ENCODE measurements at places on chromosomes 2 and 18.

- DNase-seq, result no peak
These were observed 77.0 kb upstream of the UBXN4 start for GRCh38 chr2:135664623-135665068.

DNA sequence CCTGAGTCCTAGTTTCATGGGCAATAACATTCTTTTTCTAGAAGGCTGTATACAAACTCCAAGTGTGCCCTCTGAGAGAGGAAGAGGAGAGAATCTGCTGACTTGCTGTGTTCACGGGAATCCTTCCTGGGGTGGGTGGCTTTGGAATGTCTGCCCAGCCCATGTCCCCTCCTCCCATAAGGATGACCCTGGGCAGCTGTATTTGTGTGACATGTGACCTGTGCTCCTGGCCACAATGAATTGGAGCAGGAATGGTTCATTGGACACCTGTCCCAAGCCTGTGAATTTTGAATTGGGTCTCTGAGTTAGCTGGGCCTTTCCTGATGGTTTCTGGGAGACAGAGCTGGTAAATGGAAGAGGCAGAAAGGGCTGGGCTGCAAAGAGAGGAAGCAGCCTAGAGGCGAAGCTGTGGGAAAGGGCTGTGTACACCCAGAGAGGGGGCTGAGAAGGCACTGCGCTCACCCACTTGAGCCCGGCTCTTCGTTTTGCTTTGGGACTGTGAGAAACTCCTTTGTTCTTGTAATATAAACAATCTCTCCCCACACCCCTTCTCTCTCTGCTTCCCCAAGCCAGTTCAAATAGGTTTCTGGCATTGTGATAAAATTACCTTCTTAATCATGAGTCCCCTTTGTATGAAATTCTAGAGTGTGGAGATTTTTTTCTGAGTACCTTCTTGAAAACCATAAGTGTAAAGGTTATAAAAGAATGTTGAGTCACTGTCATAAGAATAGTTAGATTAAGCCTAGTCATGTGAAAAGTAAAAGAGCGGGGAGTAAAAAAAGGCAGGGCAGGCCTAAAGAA lies 49.8 kb downstream of the SLC4A5 start:
- no peak for DNase-seq

- no peak for DNase-seq
These were observed 96.3 kb upstream of the TMEM18 start for GRCh38 chr2:773256-774160.

- no peak for DNase-seq
These were observed 30.6 kb downstream of the ADRA2B start for GRCh38 chr2:96085541-96086355.

DNA sequence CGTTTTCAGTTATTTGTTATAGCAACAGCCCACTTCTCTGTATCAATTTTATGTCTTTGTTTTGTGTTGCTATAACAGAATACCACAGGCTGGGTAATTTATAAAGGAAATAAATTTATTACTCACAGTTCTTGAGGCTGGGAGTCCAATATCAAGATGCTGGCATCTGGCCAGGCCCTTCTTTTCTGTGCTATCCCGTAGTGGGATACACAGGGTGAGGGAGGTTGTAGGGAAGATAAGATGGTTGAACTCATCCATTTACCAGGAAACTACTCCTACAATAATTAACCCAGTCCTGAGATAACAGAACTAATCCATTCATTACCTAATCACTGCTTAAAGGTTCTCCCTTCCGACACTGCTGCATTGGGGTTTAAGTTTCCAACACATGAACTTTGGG lies 220.7 kb downstream of the TPGS2 start:
- DNase-seq, result no peak

GRCh38 chr2:205386109-205386508 lies 296.2 kb upstream of the NRP2 start:
- DNase-seq, result no peak

DNA sequence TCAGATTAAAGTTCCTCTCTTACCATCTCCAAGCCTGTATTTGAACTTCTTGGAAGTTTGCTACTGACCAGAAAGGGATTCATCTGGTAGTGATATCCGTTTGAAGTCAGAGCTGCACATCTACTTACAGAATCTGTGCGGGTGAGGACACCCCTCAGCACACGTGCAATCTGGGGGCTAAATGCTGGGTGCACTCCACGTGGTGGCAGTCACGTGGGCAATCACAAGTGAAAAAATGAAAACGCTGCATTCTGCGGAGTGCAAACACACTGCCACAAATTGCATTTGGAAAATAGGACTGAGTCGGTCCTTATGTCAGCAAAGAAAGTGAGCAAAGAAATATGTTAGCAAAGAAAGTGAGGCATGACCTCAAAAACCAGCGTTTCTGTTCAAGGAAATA lies 76.1 kb upstream of the GYPC start:
- no peak for DNase-seq

GRCh38 chr18:11948852-11949523 lies 32.3 kb upstream of the IMPA2 start:
- no peak for DNase-seq

GRCh38 chr2:106107509-106108131 lies 86.5 kb downstream of the UXS1 start:
- DNase-seq, result no peak

GRCh38 chr2:84946204-84947009 lies 24.6 kb upstream of the KCMF1 start:
- peak; percentile 61 for DNase-seq

- DNase-seq, result no peak
These were observed 171.9 kb downstream of the GALNT1 start for GRCh38 chr18:35753306-35753910.

DNA sequence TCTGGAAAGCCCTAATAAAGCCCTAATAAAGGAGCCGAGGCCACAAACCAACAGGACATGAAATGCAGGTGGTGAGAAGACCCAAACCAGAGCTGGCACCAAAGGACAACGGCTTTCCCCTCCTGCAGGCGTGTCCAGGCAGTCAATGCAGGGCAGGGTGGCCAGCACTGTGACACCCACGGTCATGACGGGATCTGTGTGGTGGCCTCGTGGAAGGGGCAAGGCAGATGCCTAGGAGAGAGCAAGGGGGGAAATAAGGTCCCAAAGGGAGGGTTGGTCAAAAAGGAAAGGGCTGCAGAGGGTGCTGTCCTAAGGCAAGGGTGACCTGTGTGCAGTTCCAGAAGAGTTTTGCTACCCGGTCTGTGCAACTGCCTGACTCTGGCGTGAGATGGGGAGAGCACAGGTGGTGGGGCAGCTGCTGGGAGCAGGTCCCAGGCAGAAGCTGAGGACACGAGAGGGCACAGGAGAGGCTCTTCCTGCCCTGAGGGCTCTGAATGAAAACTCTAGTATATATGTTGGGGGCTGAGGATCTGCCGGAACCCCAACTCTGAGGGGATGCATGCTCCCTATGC lies 156.7 kb downstream of the TPO start:
- DNase-seq, result no peak

GRCh38 chr2:33205693-33206434 lies 259.1 kb downstream of the LTBP1 start:
- DNase-seq, result no peak

- no peak for DNase-seq
These were observed 116.8 kb upstream of the PKDCC start for GRCh38 chr2:41930807-41931566.

GRCh38 chr18:45785134-45785533 lies 40.3 kb upstream of the SIGLEC15 start:
- DNase-seq, result no peak

GRCh38 chr2:166418853-166419615 lies 43.3 kb upstream of the SCN9A start:
- DNase-seq, result no peak

GRCh38 chr2:216652566-216652965 lies 19.3 kb downstream of the IGFBP2 start:
- no peak for DNase-seq

All from KG1 (cell line).